Stimulated activated CD8-positive, alpha-beta memory T cell treated with anti-CD3 and anti-CD28 coated beads, Interleukin-4, amount 100 ng/mL, for 1 hour (primary cell): ENCODE measurements at places on chromosomes 7 and 10.

GRCh38 chr7:39758234-39758970 is 135.0 kb downstream of the RALA start:
- DNase-seq: no peak

GRCh38 chr7:12635830-12636229 is 51.6 kb upstream of the ARL4A start:
- no peak for DNase-seq

DNA sequence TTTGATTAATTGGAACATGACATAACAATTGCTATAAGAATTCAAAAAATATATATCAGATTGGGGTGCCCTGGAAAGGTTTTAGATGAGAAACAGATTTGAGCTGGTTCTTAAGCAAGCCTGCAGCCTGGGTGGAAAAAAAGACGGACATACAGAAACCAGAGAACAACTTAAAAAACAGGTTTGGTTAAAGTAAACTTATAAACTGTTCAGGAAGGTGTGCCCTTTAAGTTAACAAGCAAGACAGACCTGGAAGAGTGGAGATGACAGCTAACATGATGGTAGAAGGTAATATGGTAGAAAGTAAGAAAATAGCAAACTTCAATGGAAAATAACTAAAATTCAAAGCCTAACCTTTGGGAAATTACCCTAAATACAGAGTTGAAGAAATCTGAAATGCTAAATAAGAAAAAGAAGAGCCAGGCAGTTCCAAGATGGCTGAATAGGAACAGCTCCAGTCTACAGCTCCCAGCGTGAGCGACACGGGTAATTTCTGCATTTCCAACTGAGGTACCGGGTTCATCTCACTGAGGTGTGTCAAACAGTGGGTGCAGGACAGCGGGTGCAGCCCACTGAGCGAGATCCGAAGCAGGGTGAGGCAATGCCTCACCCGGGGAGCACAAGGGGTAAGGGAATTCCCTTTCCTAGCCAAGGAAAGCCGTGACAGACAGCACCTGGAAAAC is 52.2 kb downstream of the CADPS2 start:
- no peak for DNase-seq

- DNase-seq: no peak
Measured at GRCh38 chr10:16843252-16843870, 26.1 kb upstream of the RSU1 start.

- DNase-seq: no peak
Measured at GRCh38 chr7:19352305-19352695, 207.1 kb upstream of the FERD3L start.

DNA sequence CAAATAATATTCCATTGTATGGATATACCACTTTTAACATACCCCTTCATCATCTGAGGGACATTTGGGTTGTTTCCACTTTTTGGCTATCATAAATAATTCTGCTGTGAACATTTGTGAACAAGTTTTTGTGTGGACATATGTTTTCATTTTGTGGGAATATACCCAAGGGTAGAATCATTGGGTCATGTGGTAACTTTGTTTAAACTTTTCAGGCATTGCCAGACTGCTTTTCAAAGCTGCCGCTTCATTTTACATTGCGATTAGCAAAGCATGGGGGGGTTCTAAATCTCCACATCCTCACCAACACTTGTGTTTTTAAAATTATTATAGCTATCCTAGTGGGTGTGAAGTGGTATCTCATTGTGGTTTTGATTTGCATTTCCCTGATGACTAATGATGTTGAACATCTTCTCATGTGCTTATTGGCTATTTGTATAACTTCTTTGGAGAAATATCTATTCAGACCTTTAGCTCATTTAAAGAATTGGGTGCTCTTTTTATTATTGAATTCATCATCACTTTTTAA is 8.4 kb upstream of the HHEX start:
- no peak for DNase-seq

- DNase-seq: no peak
Measured at GRCh38 chr7:33849004-33849403, 56.3 kb upstream of the BMPER start.

DNA sequence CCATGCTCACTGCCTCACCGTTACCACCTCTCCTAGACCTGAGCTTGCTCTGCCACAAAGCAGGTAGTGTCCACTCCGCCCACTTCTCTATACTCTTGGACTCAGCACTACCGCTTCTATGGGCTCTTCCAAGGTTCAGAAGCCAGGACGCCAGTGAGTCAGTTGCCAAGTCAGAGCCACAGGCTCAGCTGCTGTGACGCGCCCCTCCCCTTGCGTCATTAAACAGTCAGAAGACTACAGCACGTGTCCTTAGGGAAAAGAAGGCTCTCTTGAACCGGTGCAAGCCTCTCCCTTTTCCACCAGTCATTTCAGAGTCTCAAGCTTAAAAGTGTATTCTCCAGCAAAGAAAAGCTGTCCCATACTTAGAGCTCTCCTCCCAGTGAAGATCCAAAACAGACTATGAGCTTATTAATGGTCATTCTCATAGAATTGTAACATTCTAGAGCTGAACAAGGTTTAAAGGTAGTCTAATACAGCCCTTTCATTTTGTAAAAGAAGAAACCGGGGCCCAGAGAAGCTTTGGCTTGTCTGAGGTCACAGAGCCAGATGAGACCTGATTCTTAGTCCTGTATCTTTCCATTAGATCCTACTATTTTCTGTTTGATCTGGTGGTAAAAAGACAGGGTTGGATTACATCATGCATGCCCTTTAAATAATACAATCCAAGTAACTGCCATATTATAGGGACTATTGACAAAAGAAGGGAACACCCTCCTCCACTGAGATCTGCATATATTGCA is 40.9 kb upstream of the MET start:
- DNase-seq: no peak

DNA sequence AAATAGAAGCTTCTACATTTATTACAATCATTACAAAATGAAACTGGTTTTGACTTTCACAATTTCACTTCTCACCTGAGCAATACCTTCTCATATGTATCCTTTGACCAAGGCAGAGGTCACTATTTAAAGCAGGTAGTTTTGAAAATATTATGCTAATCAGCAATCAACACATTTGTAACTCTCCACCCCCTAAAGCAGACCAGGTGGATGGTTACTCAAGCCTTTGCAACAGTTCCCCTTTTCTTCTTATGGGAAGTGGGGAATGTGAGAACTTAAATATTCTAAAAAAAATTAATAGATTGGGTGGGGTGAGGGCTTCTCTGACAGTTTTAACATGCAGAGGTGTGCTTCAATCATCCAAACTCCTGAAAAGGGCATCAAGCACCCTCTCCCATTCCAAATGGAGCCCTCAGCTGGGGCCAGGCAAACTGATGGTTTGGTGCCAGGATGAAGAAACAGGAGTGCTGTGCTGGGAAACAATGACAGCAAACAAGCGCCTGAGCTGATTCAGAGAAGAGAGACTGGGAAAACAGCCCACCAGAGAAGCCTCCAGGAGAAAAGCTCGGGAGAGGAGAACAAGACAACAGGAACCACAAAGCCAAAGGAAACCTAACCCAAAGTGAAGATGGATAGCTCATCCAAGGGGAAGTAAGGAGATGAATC is 17.1 kb downstream of the RAPGEF5 start:
- no peak for DNase-seq

DNA sequence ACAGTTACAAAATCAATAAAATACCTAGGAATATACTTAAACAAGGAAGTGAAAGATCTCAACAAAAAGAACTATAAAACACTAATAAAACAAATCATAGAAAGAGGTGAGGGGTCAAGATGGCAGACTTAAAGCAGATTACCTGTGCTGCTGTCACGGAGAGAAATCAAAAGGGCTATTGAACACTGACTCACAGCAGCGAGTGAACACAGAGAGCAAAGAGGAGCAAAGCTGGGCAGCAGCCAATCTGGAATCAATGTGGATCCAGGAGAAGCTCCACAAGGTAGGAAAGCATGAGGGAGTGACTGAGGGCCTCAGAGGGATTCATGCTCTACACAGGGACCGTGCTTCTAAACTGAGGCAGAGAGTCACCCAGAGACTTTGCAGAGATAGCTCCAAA is 562.0 kb upstream of the SEMA3D start:
- DNase-seq: no peak

DNA sequence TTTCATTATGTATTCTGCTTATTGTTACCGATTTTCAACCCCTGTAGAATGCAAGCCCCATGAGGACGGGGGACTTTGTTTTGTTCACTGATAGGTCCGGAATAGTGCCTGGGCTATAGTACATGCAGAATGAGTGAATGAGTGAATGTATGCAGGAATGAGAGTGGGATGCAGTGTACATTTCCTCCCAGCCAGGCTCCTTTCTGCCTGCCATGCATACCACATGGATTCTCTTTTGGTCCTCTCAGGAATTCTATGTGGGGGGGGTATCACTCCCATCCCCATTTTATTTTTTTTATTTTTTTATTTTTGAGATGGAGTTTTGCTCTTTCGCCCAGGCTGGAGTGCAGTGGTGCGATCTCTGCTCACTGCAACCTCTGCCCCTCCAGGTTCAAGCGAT is 16.7 kb downstream of the TRIM56 start:
- no peak for DNase-seq

DNA sequence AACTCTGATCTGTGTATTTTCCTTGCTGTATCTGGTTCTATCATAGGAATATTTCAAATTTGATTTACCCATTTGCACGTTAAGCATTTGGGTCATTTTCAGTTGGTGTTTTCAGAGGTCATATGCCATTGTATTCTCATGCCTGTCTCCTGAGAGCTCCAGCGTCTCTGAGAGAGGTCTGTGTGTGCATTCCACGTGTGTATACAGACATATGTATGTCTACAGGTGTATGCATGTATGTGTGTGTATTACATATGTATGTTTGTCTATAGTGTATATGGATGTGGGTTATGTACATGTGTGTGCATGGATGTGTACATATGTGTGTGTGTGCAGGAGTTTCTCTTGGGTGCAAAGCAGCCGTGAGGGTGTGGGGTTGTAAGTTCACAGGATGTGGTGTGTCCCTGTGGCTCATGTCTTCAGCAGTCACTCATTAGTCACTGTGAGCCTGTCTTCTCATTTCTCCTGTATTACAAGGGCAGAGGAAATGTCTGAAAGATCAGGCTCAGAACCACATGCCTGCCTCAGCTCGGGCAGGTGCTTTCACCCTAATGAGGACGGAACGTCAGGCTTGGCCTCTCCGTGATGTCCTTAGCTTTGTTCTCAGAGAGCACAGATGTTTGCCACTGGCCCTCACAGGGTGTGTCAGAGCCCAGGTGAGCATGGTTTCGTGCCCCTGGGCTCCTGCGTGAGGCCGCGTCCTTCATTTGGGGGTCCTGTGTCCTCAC is 101.6 kb downstream of the NKX6-2 start:
- no peak for DNase-seq

DNA sequence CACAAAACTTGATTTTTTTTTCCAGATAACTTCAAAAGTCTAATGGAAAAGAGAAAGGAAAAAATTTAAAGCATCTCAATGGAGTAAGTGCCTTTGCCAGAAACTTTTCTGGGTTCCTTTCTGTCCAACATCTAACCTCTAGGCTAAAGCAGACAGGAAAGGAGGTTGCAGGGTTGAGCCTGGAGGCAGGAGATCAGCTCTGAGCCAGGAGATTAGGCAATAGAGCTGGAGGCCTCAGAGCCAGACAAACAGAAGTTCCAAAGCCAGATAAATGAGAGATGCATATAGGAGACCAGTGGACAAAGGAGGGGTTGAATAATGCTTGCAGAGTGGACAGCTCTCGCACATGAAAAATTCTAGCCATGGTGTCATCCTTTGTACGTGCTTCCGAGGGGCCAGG is 42.9 kb downstream of the CHN2 start:
- no peak for DNase-seq

DNA sequence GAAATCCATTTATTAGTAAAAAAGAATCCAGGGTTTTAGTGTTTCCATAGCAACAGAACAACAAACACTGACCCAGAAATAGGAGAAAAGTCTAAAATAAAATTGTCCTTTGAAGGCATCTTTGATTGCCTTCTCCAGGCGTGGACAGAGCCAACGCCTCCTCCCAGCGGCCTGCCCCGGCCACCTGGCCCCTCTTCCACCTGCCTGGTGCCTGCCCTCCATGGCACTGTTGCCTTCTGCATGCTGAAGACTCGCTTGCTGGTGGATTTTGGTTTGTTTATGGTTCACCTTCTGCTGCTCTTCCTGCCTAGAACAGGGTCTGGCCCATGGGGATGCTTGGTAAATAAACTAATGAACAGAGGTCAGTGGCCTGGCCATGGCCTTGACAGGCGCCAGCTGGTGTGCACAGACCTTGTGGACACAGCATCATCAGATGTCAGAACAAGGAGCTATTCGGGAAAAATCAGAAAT is 107.4 kb downstream of the DYNC2I1 start:
- no peak for DNase-seq

GRCh38 chr7:30877993-30878392 is 33.7 kb upstream of the AQP1 start:
- no peak for DNase-seq

DNA sequence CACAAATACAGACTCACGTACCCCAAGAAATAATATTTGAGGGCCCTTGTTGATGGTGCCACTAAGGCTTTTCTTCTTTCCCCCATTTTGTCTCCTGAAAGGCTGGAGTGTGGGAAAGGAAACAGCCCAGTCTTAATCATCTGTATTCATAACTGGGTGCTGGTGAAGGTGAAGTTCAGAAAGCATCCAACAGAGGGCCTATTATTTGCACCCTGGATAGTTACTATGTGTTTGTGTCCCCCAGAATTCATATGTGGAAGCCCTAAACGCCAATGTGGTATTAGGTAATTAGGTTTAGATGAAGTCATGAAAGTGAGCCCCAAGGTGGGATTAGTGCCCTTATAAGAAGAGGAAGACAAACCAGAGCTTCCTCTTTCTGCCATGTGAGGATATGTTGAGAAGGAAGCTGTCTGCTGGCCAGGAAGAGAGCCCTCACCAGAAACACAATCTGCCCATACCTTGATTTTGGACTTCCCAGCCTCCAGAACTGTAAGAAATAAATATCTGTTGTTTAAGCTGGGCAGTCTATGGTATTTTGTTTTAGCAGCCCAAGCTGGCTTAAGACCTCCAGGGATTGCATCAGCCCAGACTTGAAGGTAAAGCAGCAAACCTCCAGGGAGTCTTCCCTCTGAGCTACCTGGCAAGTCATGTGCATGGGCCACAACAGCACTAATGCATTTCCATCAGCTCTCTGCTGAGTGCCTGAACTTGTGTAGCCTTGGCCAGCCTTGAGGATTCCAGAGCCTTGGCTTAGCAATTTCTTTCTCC is 90.0 kb upstream of the ADRB1 start:
- DNase-seq: no peak

DNA sequence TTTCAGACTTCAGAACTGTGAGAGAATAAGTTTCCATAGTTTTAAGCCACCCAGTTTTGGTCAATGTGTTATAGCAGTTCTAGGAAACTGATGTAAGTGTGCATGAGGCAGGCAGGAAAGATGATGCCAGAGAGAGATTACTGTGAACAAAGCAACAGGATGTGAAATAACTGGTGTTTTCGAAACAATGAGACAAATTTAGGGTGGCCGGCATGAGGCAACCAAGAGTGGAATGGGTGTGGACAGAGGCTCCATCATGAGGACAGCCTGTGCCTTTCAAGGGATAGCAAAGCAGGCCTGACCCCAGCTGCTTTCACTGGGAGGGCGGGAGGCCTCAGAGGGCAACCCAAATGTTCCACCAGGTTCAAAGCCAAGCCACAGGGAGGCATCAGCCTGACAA is 67.3 kb upstream of the UCN3 start:
- DNase-seq: no peak
